Esophagus (tissue), 2 donors: ENCODE measurements at places on chromosomes 13 and 19. TPM values are rescaled to one million over a fixed set of nuclear protein-coding genes. Genes with fewer than 3 reads are reported as not detected.

The NACC1 gene
- polyA plus RNA-seq: 39.4 TPM

The MEF2B gene
- 0.63 TPM for polyA plus RNA-seq

The CFAP97D2 gene
- not detected for polyA plus RNA-seq

The SKA3 gene
- 4.1 TPM for polyA plus RNA-seq

The GPC5 gene
- not detected for polyA plus RNA-seq

The ATP4A gene
- 0.02 TPM for polyA plus RNA-seq

The FBXO17 gene
- polyA plus RNA-seq: 6.1 TPM

The SERPINE3 gene
- polyA plus RNA-seq: not detected

The NLRP13 gene
- polyA plus RNA-seq: not detected

The CLEC11A gene
- polyA plus RNA-seq: 3.9 TPM

The CD177 gene
- polyA plus RNA-seq: 0.53 TPM

The KIR2DL1 gene
- not detected for polyA plus RNA-seq

The CCL25 gene
- polyA plus RNA-seq: not detected

The SMIM17 gene
- 0.05 TPM for polyA plus RNA-seq

The DCLK1 gene
- polyA plus RNA-seq: 0.47 TPM

The RNF225 gene
- polyA plus RNA-seq: 1.6 TPM

The ACP7 gene
- polyA plus RNA-seq: 0.32 TPM

The PRMT1 gene
- polyA plus RNA-seq: 72.5 TPM

The CBY2 gene
- not detected for polyA plus RNA-seq

The POGLUT2 gene
- polyA plus RNA-seq: 0.61 TPM

The ZNF534 gene
- 0.04 TPM for polyA plus RNA-seq

The RDH8 gene
- polyA plus RNA-seq: not detected

The PVR gene
- 10.2 TPM for polyA plus RNA-seq

The HMGB1 gene
- 393 TPM for polyA plus RNA-seq

The SIGLEC14 gene
- polyA plus RNA-seq: 0.26 TPM

The MCEMP1 gene
- polyA plus RNA-seq: 0.53 TPM

The BST2 gene
- 17.6 TPM for polyA plus RNA-seq

The ICAM5 gene
- 0.45 TPM for polyA plus RNA-seq

The KLK15 gene
- polyA plus RNA-seq: not detected

The KLF16 gene
- 13.5 TPM for polyA plus RNA-seq

The OR1I1 gene
- not detected for polyA plus RNA-seq

The ZNF66 gene
- 1.2 TPM for polyA plus RNA-seq

The BRD4 gene
- polyA plus RNA-seq: 13.9 TPM

The FAM216B gene
- polyA plus RNA-seq: not detected

The NLRP5 gene
- polyA plus RNA-seq: not detected

The HCST gene
- polyA plus RNA-seq: 6.2 TPM

The PEAK3 gene
- 0.06 TPM for polyA plus RNA-seq

The ZNF181 gene
- 4.5 TPM for polyA plus RNA-seq

The SLC8A2 gene
- 0.29 TPM for polyA plus RNA-seq

The FFAR3 gene
- polyA plus RNA-seq: not detected

The SELENOV gene
- polyA plus RNA-seq: not detected

The PRODH2 gene
- polyA plus RNA-seq: not detected

The FGF9 gene
- 0.02 TPM for polyA plus RNA-seq

The FUT1 gene
- polyA plus RNA-seq: 1.1 TPM

The CPB2 gene
- not detected for polyA plus RNA-seq
